ENCODE measurements at places on chromosomes 16 and 17.
A peak's percentile ranks its signal among the peaks of the same experiment; 100 is the strongest.

GRCh38 chr17:5793899-5794298, 209.6 kb upstream of the NLRP1 start:
- DNase-seq, result no peak

DNA sequence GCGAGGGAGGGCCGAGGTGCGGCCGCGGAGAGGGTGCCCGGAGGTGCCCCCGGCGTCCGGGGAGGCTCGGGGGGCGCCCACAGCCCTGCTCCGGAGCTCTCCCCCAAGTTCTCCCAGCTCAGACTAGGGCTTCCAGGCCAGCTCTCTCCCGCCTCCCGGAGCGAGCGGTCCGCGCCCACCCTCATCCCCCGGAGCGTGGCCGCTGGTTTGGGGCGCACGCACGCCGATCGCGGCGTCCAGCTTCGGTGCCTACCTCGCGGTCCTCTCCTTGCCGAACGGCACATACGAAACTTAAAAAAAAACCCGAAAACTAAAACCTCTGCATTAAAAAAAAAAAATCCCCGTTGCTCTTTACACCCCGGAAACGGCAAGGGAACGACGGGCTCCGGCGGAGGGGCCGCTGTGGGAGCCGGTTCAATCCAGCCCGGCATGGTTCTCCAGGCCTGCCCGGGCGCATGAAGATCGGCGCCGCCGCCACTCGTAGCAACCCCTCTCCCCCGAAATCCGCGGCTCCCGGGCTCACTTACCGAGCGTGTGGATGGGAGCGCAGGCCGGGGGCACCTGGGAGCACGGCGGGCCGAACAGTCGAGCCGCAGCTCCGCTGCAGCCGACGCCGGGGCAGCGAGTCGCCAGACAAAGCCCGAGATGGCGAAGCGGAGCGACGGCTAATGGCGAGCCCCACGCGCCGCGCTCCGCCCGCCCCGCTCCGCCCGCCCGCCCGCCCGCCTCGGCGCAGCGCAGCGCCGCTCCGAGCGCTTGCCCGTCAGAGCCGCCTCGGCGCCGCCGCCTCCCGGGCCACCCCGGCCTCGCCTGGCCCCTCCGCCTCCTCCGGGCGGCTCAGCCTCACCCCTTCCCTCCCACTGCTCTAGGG, 973 bp upstream of the UBTF start:
- peak; percentile 55 for DNase-seq

GRCh38 chr16:24191876-24192402, 64.2 kb upstream of the CACNG3 start:
- DNase-seq, result no peak

DNA sequence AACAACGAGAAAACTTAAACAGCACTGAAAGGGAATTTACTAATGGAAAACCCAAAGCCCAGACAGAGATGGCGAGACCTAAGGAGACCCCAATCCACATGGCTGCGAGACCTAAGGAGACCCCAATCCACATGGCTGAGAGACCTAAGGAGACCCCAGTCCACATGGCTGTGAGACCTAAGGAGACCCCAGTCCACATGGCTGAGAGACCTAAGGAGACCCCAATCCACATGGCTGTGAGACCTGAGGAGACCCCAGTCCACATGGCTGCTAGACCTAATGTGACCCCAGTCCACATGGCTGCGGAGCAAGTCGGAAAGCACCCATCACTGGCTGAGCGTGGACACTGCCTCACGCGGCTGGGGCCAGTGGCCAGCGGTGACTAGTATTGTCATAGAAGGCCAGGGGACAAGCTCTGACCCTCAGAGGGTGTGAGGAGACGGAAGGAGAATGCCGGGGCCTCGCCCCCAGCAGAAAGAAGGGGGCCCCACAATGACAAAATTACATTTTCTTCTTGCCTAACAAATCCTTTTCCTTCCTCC, 241.8 kb downstream of the C16orf95 start:
- no peak for DNase-seq

- peak; percentile 80 for DNase-seq
Measured at GRCh38 chr16:82070656-82071369, 35.8 kb downstream of the HSD17B2 start.

- DNase-seq, result peak; percentile 71
Measured at GRCh38 chr17:9971991-9972390, 66.9 kb upstream of the RCVRN start.

- DNase-seq, result no peak
Measured at GRCh38 chr17:6343736-6344135, 91.2 kb downstream of the AIPL1 start.

DNA sequence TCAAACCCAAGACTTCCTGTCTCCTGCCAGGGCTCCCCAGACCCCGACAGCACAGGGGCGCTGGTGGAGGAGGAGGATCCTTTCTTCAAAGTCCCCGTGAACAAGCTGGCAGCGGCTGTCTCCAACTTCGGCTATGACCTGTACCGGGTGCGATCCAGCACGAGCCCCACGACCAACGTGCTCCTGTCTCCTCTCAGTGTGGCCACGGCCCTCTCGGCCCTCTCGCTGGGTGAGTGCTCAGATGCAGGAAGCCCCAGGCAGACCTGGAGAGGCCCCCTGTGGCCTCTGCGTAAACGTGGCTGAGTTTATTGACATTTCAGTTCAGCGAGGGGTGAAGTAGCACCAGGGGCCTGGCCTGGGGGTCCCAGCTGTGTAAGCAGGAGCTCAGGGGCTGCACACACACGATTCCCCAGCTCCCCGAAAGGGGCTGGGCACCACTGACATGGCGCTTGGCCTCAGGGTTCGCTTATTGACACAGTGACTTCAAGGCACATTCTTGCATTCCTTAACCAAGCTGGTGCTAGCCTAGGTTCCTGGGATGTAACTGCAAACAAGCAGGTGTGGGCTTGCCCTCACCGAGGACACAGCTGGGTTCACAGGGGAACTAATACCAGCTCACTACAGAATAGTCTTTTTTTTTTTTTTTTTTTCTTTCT, 8.1 kb downstream of the SERPINF1 start:
- DNase-seq, result no peak

GRCh38 chr16:13060932-13061331, 159.5 kb downstream of the SHISA9 start:
- DNase-seq, result no peak

GRCh38 chr16:58085584-58086251, 43.5 kb downstream of the CFAP20 start:
- no peak for DNase-seq

DNA sequence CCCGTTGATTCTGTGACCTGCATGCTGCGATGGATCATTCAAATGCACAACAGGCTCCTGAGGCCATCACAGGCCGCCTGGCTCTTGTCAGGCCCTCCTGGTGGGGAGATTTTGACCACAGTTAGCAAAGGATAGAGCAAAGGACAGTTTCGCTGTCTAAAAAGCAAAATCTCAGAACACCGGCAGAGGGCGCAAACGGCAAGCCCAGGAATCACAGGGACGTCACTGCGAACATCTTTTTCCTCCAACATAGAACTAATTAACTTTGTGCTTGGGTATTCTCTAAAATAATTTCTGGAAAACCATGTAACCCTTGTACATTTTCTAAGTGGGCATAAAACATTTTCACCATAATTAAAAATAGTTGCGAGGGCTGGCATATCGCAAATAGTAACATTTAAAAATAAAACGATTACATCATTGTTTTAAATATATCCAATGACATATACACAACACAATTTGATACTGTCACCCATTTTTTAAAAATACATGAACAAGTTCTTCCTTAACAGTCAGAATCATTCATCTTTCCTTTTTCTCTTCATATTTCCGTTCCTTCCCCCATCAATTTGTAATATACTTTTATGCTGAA, 19.7 kb upstream of the SLC47A1 start:
- DNase-seq, result peak; percentile 56

GRCh38 chr17:4600563-4600962, 16.2 kb downstream of the SMTNL2 start:
- no peak for DNase-seq

DNA sequence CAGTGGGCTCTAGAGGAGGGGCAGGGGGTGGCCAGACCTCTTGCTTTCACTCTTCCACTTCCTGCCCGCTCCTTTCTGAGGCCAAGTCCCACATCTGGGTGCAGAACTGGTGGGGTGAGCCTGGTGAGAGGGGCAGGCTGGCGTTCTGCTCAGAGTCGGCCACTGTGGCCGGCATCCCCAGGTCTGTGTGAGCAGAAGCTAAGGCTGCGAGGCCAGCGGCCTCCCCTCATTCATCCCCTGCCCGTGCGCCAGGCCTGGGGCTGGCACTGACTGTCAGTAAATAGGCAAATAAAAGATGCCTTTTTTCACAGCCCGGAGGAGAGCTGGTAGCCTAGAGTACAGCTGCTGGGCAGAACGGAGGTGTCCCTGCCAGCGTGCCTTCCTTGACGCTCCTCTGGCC, 1.2 kb downstream of the DEF8 start:
- no peak for DNase-seq

- no peak for DNase-seq
Measured at GRCh38 chr17:14381606-14382005, 80.7 kb downstream of the HS3ST3B1 start.

GRCh38 chr16:65125871-65126270, 4.0 kb upstream of the CDH11 start:
- DNase-seq, result peak; percentile 38

GRCh38 chr16:53093162-53093744, 38.5 kb downstream of the CHD9 start:
- no peak for DNase-seq

DNA sequence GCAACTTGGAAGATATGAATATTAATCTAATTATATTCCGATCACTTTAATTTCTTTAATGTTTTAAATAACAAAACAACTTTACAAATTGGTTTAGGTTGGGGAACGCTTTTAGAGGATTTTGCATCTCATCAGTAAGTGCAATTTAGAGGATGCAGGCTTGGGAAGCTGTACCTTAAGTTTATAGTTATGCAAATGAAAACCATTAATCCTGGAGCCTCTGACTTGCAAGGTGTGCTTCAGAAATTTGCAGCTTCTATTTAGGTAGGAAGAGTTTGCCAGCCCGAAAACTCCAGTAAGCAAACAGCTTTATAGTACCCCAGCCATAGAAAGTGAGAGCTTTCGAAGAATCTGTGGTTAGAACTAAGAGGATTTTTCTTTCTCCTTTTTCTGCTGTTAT, 547.0 kb downstream of the MAF start:
- DNase-seq, result no peak

DNA sequence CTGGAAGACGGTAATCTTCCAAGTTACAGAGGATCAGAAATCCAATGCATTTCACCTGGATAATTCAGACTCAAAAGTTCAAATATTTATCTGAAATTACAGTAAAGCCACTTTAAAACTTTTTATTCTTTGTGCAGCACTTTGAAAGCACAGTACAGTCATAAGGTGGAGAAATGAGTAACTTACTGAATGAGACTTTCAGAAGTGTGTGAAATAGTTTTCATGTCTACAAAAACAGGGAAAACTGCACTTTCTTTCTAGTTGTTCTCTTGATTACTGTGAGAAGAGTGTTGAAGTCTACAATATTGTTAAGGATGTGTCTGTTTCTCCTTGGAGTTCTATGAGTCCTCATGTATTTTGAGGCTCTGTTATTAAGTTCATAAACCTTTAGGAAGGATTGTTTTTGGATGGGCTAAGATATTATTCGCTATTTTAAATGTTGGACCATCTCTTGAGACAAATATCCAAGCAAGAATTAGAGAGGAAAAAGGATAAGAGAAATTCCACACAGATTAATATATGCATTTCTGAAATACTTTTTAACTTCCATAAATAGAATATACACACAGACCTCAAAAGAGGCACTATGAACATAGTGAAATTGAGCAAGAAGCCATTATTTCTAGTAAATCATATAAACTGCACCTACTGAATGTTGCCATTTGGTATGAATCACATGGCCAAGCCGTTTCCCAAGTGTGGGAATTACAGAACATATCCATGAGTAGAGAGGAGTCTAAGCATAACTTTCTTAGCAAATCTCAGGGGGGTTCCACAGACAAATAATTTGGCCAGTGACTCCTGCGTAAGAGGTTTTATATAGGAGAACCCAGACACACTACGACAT, 83.6 kb upstream of the PLEKHM1 start:
- peak; percentile 86 for DNase-seq

DNA sequence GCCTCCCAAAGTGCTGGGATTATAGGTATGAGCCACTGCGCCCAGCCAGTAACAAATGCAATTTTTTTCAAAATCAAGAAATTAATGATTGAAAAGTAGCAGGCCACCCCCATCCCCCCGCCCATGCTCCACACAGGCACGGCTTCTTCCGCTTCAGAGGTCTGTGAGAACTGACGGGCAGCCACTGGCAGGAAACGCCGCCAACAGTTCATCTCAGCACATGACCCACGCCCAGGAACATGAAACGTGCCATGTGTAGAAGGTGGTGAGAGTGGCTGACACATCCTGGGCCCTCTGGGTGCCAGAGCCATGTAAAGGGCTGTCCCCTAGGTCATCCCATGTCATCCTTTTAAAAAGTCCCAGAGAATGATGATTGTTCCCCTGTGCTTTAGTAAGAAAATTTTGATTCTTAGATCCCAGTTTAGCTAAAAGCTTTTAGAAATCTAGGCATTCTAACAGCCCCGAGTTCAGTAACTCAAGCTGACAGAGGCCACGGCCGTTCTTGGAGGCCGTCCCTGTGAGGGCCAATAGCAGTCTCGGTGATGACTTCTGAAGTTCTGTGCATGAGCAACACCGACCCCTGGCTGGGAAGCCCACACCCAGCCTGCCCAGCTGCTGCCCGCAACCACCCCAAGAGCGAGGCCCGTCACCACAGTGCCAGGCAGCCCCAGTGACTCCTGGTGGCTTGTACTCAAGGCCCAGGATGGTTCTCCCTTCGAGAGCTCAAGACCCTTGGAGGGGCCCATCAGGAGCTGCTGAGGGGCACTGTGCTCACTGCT, 52.1 kb downstream of the KLHDC4 start:
- no peak for DNase-seq

- DNase-seq, result no peak
Measured at GRCh38 chr16:50469744-50470321, 78.4 kb upstream of the NKD1 start.

- no peak for DNase-seq
Measured at GRCh38 chr16:3001316-3001715, 11.4 kb upstream of the CLDN9 start.

GRCh38 chr16:12345349-12345748, 368.8 kb downstream of the SNX29 start:
- DNase-seq, result no peak

GRCh38 chr16:31507617-31507928, 618 bp downstream of the RUSF1 start:
- no peak for DNase-seq

DNA sequence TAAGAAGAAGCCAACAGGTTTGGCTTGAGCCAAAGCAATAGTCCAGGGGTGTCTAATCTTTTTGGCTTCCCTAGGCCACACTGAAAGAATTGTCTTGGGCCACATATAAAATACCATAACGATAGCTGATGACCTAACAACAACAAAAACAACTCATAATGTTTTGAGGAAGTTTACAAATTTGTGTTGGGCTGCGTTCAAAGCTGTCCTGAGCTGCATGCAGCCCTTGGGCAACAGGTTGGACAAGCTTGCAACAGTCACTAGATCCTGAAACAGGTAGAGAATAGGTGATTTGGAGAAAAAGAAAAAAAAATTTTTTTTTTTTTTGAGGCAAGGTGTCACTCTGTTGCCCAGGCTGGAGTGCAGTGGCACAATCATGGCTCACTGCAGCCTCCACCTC, 4.5 kb downstream of the CRYBA1 start:
- DNase-seq, result no peak

- peak; percentile 55 for DNase-seq
Measured at GRCh38 chr16:48561960-48562393, 48.0 kb downstream of the N4BP1 start.

- DNase-seq, result no peak
Measured at GRCh38 chr17:78952706-78953105, 27.0 kb downstream of the LGALS3BP start.

GRCh38 chr16:83715217-83715920, 92.4 kb upstream of the HSBP1 start:
- DNase-seq, result no peak

GRCh38 chr17:41734949-41735313, 488 bp upstream of the HAP1 start:
- DNase-seq, result no peak

Data from AG10803 (cell line).